Activated naive CD4-positive, alpha-beta T cell treated with Interleukin-2 at 50 U/mL for 16 hours (primary cell): ENCODE measurements at places on chromosomes 11 and 22.

DNA sequence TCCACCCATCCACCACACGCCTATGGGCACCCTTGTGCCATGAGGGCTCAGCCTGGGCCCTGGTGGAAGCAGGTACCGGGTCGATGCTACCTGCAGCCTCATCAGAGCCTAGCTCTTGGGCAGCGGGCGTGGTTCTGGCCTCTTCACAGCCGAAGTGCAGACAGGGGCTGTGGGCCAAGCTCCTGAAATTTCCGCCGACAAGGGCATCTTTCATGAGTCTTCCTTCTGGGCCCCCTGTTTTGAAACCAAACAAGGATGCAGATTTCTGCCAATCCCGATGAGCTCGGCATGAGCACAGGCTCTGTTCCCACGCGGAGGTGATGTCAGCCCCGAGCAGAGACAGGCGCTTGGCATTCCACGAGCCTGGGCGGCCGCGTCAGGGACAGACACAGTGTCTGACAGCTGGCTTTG lies 22.6 kb upstream of the MGAT3 start:
- DNase-seq = no peak

- DNase-seq = no peak
Measured at GRCh38 chr11:43790444-43790794, 90.2 kb upstream of the ALKBH3 start.

DNA sequence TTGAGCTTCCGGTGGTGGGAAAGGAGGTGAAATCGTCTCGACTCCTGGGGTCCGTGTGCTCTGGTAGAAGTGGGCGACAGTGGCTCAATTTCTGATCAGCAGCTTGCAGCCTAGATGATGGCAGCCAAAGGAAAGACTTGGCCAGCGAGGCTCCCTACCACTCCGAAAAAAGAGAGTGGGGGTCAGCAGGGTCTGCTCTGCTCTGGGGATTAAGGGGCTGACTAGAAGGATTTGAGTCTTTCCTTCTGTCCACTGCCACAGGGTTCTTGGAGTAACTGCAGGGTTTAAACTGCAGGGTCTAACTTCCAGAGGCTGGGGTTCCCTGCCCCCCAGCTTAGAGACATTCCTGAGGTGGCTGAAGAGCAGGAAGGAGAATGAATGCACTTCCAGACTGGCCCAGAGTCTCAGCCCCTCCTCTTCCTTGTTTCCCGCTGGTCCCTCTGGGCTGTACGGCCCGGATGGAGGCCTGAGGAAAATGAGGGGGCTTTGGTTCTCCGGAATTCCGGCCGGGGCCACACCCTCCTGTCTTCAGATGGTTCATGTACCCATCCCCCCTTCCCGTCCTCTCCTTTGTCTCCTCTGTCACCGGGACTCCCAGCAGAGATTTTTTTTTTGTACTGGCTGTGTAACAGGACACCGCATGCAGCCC lies 907 bp downstream of the SERPINH1 start:
- no peak for DNase-seq

GRCh38 chr11:119992171-119993051 lies 145.5 kb downstream of the TRIM29 start:
- no peak for DNase-seq

DNA sequence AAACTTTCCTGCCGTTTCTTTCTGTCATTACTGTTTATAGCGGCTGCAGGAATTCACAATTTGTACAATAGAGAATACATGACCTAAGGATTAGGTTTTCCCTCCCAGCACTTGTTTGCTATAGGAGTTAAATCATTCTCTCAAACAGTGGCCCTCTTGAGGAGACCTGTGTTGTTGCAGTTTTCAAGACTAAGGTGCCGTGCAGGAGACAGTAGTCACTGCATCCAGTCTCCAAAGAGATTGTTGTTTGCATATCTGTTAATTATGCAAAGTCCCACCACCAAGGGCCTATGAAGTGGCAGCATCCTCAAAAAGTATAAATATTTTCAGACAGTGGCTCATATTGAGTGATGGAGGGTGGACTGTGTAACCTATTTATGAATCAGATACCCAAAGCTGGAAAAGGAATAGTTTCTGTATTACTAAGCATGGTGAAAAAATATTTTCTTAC lies 2.3 kb downstream of the PRSS23 start:
- no peak for DNase-seq
